Naive thymus-derived CD8-positive, alpha-beta T cell (primary cell): ENCODE measurements at places on chromosomes 11 and 22.

DNA sequence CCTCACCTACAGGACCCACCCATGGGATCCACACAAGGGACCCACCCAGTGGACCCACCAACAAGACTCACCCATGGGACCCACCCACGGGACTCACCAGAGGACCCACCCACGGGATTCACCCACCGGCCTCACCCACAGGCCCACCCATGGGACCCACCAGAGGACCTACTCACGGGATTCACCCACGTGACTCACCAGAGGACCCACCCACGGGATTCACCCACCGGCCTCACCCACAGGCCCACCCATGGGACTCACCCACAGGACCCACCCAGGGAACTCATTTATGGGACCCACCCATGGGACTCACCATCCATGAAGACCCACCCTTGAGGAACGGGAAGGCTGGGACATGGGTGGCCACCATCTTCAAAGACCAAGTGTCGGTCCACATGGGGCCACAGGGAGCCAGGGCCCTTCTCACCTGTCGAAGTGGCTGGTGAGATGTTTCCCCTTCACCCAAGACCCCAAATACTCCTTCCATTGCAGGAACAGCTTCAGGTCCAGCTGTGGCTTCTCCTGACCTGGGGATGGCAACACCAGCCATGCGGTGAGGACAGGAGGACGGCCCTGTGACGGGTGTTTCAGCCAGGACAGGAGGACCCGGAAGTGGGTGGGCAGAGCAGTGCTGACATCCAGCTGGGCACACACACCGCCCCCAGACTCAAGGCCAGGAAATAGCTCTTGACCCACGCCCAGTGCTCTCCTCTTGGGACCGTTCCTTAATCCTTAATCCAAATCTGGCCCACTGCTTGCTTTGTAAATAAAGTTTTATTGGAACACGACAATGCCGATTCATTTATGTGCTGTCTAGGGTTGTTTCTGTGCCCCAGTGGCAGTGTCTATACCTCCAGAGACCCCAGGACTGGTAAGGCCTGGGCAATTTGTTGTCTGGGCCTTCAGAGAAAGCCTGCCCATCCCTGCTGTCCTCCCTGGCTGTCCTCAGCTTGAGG lies 1005.1 kb downstream of the BRD1 start:
- DNase-seq, result no peak

DNA sequence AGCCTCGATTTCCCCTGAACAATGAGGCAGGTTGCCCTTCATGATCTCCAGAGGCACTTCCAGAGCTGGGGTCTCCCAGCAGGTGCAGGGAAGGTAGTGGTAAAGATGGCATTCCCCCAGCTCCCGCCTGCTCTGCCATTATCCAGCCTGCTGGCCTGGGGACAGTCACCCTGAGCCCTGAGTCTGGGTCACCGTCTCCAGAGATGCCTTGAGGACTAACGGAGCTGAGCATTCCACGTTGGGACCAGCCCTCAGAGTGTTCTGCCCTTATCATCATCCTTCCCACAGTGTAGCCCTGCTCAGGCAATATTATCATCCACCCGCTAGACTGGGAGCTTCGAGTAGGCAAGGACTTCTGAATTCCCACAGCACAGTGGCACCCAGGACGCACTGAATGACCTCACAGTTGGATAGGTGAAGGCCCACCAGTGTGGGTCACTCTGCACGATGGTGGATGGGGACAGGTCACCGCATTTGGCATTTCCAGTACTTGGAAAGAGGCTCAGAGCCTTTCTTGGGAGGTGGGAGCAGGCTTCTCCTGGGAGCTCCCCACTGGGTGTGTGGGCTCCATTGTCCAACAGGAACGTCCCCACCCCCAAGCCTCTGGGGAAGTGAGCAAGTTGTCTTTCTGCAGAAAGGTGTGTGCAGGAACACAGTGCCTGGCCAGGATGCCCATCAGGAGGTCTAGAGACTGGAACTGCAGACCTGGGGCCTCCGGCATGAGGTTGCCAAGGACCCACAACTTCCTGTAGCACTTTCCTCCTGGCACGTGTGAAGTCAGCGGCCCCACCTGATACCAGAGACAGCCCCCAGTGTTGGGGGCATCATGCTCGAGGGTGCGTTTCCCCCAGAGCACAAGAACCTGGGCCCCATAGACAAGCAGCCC lies 51.4 kb upstream of the WNT7B start:
- no peak for DNase-seq

DNA sequence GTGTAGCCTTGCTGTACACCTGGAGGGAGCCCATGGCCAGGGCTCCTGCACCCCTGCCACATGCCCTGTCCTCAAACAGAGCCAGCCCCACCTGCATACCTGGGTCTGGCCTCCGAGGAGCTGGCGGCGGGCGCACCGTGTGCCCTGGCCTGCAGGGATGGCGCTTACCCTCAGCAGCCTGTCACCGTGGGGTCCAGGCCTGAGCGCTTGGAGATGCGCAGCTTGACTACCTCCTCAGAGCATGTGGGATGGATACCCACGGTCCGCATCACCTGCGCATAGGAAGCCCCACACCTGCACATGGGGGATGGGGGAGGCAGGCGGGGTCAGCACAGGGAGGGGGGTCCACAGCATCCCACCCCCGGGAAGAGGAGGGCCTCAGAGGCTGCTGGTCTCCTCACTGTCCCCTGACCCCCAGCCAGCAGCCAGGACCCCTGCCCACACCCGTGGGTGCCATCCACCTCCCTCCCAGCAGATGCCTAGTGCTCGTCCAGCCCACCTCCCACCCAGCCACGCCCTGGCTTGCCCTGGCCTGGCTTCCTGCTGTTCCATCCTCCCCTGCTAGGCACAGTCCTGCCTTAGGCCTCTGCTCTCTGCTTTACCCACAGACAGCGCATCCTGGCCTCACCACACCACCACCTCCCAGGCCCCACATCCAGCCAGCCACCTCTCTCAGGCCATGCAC lies 22.4 kb upstream of the GNB1L start:
- DNase-seq, result no peak

GRCh38 chr22:23608583-23608982 lies 23.5 kb downstream of the DRICH1 start:
- no peak for DNase-seq

DNA sequence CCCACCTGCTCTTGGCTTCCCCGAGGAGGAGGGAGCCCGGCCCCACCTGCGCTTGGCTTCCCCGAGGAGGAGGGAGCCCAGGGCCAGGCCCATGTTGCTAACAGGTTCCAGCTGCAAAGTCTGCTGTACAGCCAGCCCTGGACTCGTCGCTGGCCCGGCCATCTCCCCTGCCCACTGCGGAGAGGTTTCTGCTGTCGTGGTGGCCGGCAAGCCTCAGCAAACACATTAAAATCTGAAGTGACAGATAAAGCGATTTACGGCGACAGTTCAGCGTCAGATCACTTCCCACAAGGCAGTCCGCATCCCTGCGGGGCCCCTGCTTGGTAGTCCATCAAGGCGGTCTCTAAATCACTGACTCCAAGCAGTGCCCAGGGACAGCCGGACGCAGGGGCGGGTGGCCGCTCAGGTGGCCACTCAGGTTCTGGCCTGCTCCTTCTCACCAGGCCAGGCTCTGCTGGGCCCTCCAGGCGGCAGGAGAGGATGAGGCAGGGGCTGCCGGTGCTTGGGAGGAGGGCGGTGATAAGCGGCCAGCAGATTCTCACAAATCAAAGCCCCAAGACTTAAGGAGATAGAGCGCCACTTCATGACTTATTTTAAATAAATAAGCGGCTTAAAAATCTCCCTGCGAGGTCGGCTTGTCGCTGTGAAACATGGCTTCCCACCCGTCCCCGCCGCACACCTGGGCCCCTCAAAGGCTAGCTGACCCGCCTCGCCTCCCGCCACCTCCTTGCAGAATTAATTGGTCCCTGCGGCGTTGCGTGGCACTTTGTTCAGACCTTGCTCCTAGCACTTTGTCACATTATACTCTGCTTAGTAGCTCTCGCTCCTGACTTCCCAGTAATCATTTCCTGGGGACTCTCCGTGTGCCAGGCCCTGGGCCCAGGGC lies 21.1 kb downstream of the MACROD1 start:
- DNase-seq, result no peak

DNA sequence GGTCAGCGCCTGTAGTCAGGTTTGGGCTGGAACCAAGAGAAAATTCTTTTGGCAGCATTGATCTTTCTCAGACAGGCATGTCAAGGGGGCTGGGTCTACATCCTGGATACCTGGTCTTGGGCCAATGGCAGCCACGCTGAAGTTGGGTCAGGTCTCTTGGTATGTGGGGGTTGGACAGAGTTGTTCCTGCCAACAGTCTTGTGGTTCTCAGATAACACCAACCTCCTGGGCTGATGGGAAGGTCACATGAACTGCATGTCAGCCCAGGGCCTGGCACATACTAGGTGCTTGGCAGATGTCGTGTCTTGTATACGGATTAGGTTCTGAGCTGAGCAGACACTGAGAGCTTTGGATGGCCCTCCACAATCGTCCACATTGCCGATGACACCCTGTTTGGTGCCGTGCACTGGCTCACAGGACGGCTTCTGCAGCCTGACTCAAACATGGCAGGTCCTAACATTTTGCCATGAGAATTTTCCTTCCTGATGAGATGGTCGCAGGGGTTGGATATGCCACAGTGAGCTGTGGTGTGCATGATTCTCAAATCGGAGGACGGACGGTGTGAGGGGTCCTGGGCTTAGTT lies 42.0 kb downstream of the FBLN1 start:
- DNase-seq, result no peak
